ENCODE measurements at places on chromosomes 1 and 21.

GRCh38 chr1:91685994-91686393 is 185.3 kb downstream of the CDC7 start:
- DNase-seq, result no peak

- DNase-seq, result no peak
Observed at GRCh38 chr1:37883671-37884070, 24.3 kb upstream of the MTF1 start.

DNA sequence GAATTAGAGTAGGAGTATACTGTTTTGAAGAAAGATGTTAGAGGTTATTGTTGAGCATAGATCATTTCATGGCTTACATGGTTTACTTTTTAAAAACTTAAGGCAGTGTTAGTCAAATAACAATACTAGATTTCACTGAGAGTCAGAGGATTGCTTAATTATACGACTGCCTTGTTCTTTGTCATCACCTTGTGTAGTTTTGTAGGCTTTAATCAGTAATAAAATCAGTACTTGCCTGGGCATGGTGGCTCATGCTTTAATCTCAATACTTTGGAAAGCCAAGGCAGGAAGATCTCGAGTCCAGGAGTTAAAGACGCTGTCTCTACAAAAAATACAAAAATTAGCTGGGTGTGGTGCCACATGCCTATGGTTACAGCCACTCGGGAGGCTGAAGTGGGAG is 41.3 kb upstream of the GPR52 start:
- no peak for DNase-seq

GRCh38 chr1:37415611-37416244 is 58.7 kb upstream of the ZC3H12A start:
- DNase-seq, result no peak

GRCh38 chr21:18204931-18205330 is 39.7 kb upstream of the CHODL start:
- DNase-seq, result no peak

DNA sequence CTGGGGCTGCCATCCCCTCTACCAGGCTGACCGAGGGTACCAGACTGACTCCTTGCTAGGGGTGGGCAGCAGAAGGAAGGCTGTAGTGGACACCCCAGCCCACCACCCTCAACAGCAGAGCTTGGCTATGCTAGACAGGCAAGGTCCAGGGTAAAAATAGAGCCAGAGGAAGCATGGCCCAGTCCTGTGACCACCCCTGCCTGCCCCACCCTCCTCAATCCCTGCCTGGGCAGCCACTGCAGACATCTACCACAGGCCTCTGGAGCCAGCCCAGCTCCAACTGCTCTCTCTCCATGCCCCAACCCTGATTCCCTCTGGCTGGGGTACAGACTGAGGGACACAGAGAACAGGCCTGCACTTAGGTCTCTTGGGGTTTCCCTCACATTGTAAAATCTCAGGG is 1.7 kb downstream of the S100A1 start:
- no peak for DNase-seq

- no peak for DNase-seq
Observed at GRCh38 chr21:45424854-45425795, 20.2 kb downstream of the COL18A1 start.

- DNase-seq, result peak; percentile 68
Observed at GRCh38 chr1:40344597-40344996, 27.5 kb upstream of the COL9A2 start.

DNA sequence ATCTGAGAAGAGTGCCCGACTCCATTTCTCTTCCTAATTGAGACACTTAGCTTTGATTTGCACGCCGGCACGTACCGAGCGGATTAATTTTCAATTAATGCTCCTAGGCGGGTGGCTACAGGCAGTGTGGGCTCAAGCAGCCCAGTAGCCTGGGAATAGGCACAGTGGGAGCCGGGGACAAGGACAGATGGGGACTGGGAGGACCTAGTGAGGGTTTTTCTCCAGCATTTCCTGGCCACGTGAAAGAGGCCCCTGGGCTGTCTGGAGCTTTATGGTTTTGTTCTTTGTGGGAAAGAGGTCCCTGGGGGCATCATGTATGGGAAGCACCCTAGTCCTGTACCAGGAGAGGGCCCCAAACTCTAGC is 78.6 kb upstream of the CSF3R start:
- no peak for DNase-seq

GRCh38 chr1:70090875-70091274 is 114.5 kb downstream of the LRRC40 start:
- DNase-seq, result no peak

GRCh38 chr1:53639251-53639763 is 99.7 kb downstream of the GLIS1 start:
- DNase-seq, result no peak

DNA sequence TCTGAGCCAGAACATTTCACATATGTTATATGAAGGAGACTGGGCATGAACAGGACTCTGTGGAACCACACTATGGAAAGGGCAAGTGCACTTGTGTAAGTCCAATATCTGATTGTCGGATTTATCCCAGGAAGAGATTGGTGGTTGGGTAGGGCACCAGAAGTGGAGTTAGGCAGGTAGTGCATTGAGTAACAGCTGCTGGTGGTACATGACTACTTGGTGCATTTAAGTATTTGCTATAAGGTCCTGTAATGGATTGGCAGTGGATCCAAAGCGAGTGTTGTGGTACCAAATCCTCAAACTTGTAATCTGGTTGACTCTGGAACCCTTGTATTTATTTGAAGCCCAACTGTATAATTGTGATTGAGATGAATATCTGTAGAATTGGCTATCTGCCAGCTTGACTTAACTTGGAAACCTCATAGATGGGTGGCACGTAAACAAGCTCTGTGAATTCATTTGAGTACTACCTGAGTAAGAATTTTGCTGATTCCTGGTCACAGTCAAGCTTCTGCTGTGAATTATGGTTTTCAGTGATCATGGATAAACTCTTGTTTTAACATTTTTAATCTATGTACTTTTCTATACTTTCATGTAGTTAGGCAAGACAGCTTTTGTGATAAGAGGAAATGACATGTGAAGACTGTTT is 21.1 kb downstream of the UBAP2L start:
- no peak for DNase-seq

DNA sequence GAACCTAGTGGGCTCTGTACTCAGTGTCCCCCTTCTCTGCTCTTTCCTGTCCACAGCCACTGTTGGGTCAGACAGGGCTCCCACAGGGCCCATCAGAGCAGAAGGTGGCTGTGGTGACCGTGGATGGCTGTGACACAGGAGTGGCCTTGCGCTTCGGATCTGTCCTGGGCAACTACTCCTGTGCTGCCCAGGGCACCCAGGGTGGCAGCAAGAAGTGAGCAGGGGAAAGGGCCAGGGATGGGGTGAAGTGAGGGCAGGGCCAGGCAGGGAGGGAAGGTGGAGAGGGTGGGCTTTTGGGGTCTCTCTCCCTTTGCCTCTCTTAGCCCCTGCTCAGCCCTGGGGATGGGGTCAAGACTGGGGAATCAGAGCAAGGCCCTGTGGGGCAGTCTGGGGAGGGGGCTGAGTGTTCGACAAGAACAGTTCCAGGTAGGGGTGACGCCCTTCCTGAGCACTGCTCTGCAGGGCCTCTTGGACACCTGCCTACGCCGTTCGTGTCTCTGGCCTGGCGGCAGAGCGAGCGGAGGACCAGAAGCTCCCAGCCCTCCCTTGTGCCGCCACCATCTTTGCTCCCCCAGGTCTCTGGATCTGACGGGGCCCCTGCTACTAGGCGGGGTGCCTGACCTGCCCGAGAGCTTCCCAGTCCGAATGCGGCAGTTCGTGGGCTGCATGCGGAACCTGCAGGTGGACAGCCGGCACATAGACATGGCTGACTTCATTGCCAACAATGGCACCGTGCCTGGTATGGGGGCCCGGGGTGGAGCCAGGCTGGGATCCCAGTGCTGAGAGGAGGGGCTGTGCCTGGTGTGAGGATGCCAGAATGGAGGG is 13.1 kb downstream of the CELSR2 start:
- DNase-seq, result no peak

DNA sequence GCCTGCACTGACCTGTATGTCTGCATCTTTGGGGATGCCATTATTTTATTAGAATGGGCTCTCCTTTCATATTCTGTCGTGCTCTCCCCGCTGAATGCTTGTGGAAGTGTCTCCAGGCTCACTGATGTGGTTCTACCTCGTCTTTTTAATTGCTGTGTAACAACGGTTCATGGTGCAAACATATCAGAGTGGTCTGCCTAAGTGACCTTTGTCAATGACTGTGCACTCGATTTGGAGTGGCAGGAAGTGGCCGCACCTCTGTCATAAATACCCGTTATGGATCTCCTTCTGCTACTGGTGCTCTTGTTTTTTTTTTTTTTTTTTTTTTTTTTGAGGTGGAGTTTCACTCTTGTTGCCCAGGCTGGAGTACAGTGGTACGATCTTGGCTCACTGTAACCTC is 38.3 kb downstream of the SPSB1 start:
- no peak for DNase-seq

DNA sequence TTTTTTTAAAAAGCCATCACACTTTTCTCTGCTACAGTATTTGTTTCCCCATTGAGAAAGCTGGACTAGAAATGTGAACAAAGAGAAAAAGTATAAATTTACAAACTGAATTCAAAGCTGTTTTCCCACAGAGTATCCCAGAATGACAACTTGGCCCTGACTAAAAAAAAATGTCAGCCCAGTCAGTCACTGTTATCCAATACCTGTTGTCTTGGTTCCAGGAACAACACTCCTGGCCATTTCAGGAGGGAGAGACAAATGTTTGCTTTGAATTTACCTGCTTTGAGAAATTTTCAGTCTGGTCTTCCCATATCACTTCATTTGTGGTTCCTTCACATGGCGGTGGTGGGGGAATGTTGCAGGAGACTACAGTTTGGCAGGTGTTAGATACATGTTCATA is 46.2 kb downstream of the COLGALT2 start:
- DNase-seq, result no peak
